ENCODE measurements at places on chromosomes 2 and 18.

GRCh38 chr2:234374150-234374508 is 122.8 kb downstream of the ARL4C start:
- no peak for DNase-seq

DNA sequence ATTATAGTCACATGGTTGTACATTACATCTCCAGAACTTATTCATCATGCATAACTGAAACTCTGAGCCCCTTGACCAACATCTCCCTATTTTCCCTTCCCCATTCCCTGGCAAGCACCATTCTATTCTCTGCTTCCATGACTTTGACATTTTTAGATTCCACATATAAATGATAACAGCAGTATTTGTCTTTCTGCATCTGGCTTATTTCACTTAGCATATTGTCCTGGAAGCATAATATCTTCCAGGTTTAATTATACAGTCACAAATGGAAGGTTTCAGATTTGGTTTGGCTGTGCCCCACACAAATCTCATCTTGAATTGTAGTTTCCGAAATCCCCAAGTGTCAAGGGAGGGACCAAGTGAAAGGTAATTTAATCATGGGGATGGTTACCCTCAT is 626.9 kb upstream of the PKDCC start:
- DNase-seq: no peak

GRCh38 chr2:152730591-152731333 is 12.3 kb downstream of the ARL6IP6 start:
- no peak for DNase-seq

DNA sequence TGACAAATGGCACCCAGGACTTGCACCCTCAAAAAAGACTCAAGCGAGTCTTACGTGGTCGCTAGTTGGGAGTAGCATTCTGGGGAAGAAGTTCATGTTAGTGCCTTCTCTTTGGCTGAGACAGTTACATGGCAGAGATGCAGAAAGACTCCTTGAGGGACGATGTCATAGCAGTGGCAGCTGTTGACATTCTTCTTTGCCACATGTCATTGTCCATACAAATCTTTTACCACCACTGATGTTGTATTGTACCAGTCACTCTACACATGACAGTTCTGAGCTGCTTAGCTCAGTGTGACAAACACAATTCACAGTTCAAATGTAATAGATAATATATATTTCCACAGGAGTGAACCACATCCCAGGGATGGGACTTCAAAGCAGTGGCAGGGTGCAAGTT is 197.1 kb downstream of the TCF4 start:
- DNase-seq: no peak

DNA sequence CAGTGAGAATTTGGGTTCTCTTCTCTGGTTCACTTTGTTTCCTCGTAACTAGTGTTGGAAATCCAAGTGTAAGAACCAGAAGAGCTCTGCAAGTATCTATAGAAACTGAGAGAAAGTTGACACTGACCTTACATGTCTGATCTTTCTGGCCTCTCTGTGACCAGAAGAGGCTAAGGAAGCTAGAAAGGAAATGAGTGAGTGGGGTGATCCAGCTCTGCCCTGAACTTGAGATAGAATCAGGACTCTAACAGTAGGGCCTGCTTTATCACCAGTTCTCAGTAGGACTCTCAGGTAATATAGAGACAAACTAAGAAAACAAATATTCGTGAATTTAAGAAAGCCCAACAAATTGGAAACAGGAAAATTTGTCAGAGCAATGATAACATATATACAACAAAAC is 441.2 kb upstream of the ZNF804A start:
- DNase-seq: no peak

DNA sequence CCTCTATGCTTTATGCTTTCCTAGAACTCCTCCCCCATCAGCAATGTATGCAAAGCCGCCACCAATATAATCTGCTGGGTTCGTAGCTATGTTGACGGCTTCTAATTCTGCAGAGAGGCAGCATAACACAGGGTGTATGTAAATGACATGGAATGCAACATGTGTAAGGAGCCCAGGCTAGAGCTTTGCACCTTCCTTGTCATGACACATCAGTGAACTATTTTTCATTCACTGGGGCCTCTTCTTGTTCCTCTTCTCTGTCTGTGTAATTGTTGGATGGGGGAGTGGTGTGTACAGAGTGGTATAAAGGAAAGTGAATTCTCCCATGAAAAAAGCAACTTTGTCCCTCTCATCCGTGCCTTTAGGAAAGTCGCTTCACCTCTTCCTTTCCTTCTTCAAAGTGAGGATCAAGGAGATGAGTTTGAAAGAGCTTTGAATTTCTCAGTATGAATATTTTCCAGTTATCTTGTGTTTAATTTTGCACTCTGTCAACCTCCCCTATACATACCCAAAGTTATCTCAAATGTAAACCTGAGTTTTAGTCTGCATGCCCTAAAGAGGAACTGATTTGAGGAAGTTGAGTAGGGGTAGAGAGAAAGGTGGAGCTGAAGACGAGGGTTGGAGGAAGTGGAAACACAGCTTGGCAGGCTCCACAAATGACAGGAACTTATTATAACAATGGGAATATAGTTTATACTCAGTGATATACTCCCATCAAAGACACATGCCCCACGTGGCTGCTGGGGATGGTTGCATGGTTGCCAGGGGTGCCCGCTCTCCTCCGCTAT is 74.9 kb upstream of the ARL4C start:
- no peak for DNase-seq

GRCh38 chr2:44487052-44487451 is 125.3 kb downstream of the CAMKMT start:
- DNase-seq: no peak

DNA sequence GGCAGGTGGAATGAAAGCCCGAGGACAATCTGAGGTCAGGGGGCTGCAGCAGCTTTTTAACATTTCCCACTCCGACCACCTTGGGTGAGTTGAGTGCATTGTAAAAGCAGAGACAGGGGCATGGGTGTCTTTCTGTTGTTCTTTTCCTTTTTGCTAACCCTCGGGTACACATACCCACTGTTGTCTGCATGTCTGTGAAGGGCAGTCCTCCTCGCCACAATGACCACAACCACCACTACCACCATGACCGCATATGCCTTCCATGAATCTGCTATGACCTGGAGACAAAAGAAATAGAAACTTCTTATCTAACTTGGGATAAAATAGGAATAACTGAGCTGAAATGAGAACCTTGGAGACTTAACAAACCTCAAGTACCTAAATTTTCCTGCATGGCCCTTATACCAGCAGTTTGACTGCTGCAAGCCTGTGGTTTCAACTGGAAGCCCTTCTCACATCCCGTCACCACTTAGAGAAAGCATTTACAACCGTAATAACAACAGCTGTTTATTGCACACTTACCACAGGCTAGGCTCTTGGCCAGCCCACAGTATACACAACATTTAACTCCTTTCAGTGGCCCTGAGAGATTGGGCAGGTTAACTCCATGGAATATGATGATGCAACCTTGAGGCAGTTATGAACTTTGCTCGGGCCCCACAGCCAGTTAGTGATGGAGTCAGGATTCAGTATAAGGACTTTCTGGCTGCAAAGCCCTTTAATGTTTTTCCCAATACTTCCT is 80.3 kb downstream of the GYPC start:
- peak; percentile 56 for DNase-seq

DNA sequence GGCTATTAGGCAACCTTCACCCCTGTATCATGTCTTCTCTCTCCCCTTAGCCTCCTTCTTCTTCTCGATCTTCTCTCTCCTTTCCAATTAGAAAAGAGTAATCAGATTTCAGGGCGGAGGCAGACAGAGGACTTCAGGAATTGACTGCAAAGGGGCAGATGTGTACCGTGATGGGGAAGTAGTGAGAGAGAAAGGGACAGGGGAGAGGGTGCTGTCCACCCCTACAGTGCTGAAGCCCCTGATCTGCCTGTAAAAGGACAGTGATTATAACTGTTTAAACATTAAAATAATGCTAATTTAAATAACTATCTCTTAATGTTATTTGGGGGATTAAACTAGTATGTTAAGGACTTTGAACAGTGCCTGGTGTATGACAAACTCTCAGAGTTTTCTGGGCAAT is 178.5 kb downstream of the ACTR3 start:
- no peak for DNase-seq

GRCh38 chr2:138445227-138445626 is 56.3 kb upstream of the SPOPL start:
- DNase-seq: no peak

DNA sequence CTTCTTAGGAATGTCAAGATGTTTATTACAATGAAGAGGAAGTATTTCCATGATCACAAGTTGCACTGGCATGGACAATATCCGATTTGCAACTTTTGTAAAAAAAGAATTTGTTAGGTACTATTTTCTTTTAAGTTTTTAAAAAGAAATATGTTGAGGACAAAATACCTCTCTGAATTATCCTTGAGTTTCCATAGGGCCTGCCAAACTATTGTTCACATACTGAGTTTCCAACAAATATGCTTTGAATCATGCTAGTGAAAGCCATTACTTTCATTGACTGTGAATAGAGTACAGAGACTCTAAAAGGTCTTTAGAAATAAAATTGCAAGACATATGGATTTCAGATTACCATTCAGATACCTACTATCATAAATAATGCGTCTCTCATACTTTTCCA is 566.1 kb downstream of the TMEM182 start:
- no peak for DNase-seq

- DNase-seq: no peak
Observed at GRCh38 chr18:54806526-54806925, 21.8 kb upstream of the RAB27B start.

- DNase-seq: no peak
Observed at GRCh38 chr2:210524533-210524932, 31.9 kb upstream of the CPS1 start.

GRCh38 chr18:21194871-21195771 is 46.9 kb upstream of the GREB1L start:
- DNase-seq: no peak

DNA sequence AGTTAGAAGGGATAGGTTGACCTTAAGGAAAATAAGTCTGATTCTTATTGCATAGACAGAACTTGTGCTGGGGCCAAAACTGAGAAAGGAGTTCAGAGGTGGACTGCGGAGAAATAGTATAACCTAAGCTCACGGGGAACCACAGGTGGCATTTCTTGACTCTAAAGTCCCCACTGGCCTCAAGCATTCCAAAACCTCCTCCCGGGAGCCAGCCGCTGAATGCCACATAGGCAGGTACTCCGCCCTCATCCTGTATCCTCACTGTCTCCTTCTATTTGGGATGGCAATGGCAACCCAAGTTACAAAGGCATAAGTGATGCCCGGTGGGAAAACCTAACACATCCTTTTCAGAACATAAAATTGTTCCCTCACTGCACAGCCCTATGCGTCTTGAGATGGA is 173.0 kb downstream of the SP3 start:
- DNase-seq: no peak

DNA sequence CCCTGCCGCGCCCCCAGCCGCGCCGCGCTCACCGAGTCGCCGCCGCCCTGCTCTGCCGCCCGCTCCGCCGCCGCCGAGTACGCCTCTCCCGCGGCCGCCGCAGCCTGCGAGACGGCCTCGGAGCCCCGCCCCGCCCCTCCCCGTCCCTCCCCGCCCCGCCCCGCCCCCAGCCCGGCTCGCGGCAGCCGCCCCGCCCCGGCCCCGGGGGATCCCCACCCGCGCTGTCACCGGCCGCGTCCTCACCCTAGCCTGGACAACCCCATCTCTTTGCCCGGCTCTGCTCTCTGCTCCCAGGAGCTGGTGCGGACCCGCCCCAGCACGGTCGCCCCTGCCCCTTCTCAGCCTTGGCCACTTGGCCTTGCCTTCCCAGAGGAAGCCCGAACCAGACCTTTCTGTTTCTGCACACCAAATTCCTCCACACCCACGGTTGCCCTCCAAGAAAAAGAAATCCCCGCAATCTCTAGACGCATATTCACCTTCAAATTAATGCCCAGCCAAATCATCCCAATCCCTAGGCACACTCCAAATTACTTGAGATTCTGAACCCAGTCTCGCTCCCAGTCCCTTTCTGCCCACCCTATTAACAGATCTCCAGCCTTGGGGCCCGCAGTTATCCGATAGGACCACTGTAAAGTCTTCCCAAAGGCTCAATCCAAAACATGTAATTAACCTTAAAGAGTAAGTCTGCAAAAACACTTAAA is at the start of gene CYRIA:
TSS of gene CYRIA (minus strand) at position 87 of the 701 bp plus-strand sequence. CDS start 77,715 bp downstream, outside the sequence.
- peak; percentile 54 for DNase-seq

- DNase-seq: no peak
Observed at GRCh38 chr18:70455731-70456130, 166.9 kb downstream of the SOCS6 start.

- no peak for DNase-seq
Observed at GRCh38 chr2:9741110-9741509, 102.2 kb upstream of the TAF1B start.

DNA sequence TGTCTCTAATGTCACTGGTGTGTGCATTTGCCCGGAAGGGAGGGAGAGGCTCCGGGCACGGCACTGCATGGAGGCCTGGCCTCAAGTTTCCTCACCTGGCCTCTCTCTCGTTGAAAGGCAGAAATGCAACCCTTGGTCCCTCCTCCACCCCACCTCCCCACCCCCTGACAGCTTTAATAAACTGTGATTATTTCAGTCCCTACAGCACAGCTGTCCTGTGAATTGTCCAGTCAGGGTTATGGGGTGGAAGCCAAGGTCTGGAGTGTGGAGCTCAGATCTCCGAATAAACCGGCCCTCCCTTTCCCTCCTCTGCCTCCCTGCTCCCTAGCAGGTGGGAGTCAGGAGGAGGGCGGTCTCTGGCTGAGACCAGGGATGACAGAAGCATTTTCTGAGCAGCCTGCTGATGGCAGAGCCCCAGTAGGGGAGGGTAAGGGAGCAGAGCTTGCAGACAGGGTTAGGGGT is 199.2 kb upstream of the SMAD2 start:
- DNase-seq: no peak

- peak; percentile 38 for DNase-seq
Observed at GRCh38 chr2:219037783-219038499, 3.4 kb downstream of the CFAP65 start.

DNA sequence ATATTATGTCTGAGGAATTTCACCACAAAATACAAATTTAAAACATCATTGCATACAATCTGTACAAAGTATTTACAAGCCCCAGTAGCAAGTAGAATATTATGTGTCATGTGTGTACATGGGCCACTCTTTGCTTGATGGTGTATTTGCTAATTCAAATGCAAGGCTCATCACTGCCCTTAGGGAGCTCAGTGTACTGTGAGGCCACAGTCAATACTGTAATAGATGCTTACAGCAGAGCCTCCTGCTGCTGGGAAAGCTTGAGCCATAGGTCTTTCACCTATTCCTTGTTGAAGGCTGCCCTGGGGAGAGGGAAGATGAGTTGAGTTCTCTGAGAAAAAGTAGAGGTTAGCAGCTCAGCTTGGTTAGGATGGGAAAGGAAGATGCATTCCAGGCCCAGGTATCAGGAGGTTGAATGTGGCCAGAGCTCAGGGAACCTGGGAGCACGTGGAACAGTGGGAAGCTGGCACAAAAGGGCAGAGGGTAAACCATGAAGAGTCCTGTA is 189.6 kb downstream of the LRP1B start:
- DNase-seq: no peak

DNA sequence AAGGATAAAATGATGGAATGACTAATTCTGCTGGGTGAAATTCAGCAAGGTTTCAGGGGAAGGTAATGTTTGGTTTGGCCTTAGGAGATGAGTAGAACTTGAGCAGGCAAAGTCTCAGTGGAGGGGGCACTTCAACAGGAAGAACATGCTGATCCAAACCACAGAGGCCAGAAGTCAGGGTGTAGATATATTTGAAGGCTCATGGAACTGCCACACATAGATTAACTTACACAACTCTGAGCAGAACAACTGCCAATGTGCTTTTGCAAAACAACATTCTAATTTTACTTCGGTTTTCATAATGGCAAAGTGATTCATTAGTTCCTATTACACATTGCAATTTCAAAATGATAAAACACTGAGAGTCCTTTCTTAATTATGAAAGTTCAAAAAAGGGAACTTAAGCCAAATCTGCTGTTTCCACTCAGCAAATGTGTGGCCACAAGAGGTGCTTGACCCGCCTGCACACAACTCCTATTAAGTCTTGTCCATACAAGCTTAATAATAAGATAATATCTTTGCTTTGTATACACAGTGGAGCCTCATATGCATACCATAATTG is 284.8 kb downstream of the MREG start:
- no peak for DNase-seq

All from left colon (tissue), 2 donors.